T-cell (primary cell): ENCODE measurements at places on chromosomes 6 and 20. TPM values are rescaled to one million over a fixed set of nuclear protein-coding genes. Genes with fewer than 3 reads are reported as not detected.

The SEL1L2 gene
- total RNA-seq, result not detected

DNA sequence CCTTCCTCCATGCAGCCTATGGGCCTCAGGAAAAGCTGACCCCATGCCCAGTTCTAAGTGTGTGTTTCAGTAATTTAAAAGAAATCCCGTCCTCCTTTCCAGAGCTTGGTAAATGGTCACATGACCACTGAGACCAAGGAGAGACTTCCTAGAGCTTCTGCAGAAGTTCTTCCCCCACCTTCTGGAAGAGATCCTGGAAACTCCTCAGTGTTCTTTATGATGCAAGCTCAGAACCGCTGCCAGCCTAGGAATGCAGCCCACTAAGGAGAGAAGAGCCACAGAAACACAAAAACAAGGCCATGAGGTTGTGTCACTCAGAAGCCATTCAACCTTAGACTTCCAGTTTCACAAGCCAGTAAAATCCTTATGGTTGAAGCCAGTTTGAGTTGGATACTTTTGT, 348.4 kb downstream of the TPBG start:
- H3K4me1 ChIP-seq, result no peaks in the 10 kb centered on the region
- H3K27ac ChIP-seq, result no peak overlapping the region
- H3K27me3 ChIP-seq, result no peaks in the 10 kb centered on the region

DNA sequence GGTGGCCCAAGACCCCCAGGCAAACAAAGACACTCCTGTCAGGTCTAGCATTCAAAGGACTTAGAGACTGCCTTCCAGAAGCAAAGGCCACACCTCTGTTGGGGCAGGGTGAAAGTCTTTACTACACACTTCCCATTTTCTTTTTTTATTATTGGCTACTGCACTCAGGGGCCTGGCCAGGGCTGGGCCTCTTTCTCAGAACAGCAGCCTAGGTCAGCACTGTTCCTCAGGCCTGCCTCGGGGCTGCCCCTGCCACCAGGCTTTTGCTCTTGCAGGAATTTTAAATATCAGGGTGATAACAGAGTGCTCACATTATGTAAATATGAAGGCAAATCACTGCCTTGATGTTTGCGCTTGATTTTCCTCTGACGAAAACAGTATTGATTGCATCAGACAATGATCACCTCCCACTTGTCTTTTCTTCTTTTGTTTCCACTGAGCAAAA, 18.5 kb downstream of the GSTA4 start:
- H3K4me1 ChIP-seq, result no peaks in the 10 kb centered on the region
- H3K36me3 ChIP-seq, result no peaks in the 10 kb centered on the region
- no peak for DNase-seq
- no peak overlapping the region for H3K4me3 ChIP-seq

DNA sequence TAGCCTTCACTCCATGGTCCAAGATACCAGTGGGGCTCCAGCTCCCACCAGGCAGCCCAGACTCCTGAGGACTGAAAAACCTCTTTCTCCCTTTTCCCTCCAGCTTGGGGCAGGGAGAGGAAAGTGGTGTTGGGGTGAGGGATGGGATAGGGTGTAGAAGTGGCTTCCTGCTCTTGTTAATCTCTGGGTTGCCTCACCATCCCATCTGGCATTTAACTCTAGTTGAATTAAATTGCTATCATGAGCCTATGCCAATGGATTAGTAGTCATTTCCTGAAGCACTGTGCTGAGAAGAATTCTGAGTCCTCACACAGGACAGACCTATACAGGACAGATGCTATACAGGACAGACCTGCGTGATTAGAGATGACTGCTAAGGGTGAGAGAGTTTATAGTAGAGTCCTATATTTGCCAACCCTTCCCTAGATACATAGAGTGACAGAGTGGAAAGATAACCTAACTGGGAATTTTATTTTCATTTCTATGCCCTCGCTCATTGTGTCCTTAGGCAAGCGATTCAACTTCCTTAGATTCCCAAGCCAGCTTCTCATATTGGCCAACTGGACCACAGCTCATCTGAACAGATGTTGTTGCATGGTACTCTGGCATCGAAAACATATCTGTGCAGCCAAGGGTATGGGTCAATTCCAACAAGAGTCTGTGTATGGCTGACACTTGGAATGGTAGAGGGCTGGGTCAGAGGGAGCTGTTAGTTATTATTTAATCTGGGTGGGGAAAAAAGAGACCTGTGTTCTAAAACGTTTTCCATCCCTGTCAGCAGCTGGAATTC, 42.8 kb downstream of the MCHR2 start:
- no peak overlapping the region for H3K4me3 ChIP-seq
- H3K36me3 ChIP-seq, result no peaks in the 10 kb centered on the region
- no peaks in the 10 kb centered on the region for H3K4me1 ChIP-seq
- no peak for DNase-seq

DNA sequence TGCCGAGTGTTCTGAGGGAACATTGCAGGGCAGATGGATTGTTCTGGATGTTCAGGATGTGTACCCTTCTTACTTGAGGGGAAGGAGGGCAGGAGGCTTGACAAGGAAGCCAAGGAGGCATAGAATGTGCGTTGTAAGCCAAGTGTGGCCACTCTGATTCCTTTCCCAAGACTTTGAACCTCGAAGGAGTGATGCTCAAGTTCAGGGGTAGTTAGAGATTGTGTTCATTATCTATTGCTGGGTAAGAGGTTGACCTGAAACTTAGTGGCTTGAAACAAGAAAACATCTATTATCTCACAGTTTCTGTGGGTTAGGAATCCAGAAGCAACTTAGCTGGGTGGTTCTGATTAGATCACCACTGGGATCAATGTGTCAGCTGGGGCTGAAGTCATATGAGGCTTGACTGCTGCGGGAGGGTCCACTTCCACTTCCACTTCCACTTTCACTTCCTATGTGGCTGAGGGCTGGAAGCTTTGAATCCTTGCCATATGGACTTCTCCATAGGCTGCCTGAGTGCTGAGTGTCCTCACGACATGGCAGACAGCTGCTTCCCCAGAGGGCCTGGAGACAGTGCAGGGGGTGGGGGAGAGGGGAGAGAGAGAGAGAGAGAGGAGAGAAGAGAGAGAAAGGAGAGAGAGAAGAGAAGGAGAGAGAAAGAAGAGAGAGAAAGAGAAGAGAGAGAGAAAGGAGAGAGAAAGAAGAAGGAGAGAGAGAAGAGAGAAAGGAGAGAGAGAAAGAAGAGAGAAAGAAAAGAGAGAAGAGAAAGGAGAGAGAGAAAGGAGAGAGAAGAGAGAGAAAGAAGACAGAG, 6.9 kb upstream of the CD40 start:
- no peak for DNase-seq
- no peaks in the 10 kb centered on the region for H3K36me3 ChIP-seq
- peaks cover 7% of the 10 kb centered on the region for H3K27me3 ChIP-seq
- H3K27ac ChIP-seq, result no peak overlapping the region
- no peaks in the 10 kb centered on the region for H3K4me1 ChIP-seq
- H3K4me3 ChIP-seq, result no peak overlapping the region

The ADGRB3 gene
- not detected for total RNA-seq

The ACTL10 gene
- total RNA-seq, result 7.3 TPM

DNA sequence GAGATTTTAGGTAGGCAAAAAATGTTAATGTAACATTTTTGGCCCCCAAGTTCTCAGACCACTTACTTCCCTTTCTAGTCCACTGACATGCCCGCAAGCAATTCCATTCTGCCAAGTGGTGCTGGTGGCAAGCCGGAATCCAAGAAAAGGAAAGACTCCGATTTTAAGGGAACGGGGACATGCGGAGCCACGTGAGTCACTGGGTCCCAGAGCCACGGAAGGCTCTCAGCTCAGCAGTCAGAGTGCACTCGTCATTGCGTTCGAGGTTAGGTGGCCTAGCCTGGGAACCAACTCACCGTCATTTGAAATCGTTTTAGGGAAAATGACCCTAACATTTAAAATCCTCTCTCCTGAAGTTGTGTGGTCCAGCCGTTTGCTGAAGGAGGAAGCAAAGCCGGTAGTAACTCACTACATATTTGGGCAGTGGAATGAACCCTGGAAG, 711 bp upstream of the SIRT5 start:
- H3K4me3 ChIP-seq, result peak overlapping the region; percentile 23
- peaks cover 18% of the 10 kb centered on the region for H3K4me1 ChIP-seq
- DNase-seq, result no peak
- H3K27ac ChIP-seq, result peak overlapping the region; percentile 51
- no peaks in the 10 kb centered on the region for H3K27me3 ChIP-seq
- H3K36me3 ChIP-seq, result no peaks in the 10 kb centered on the region

- H3K36me3 ChIP-seq, result no peaks in the 10 kb centered on the region
- H3K4me3 ChIP-seq, result no peak overlapping the region
- H3K27me3 ChIP-seq, result peaks cover 12% of the 10 kb centered on the region
- no peaks in the 10 kb centered on the region for H3K4me1 ChIP-seq
Observed at GRCh38 chr6:7819431-7820015, 91.1 kb downstream of the TXNDC5 start.

GRCh38 chr20:40535816-40536215, 153.2 kb downstream of the MAFB start:
- no peak overlapping the region for H3K4me3 ChIP-seq
- no peak overlapping the region for H3K27ac ChIP-seq
- no peak for DNase-seq
- no peaks in the 10 kb centered on the region for H3K27me3 ChIP-seq
- H3K4me1 ChIP-seq, result no peaks in the 10 kb centered on the region
- no peaks in the 10 kb centered on the region for H3K36me3 ChIP-seq

DNA sequence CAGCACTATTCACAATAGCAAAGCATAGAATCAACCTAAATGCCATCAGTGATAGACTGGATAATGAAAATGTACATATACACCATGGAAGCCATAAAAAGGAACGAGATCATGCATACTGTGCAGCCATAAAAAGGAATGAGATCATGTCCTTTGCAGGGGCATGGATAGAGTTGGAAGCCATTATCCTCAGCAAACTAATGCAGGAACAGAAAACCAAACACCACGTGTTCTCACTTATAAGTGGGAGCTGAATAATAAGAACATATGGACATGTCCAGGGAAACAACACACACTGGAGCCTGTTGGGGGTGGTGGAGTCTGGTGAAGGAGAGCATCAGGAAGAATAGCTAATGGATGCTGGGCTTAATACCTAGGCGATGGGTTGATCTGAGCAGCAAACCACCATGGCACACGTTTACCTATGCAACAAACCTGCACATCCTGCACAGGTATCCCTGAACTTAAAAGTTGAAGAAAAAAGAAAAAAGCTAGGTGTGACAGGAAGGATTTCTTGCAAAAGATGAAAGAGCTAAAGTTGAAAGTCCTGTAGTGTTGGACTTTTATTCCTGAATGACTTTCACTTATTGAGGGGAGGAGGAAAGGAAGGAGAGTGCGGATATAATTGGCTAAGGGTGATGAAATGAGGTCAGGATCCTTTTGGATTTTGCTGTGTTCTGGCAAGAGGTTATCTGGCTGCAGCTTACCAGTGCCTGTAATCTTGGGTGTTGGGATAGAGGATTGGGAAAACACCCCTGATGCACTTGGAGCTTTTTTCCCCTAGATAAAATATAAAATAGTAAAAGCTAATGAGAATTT, 8.5 kb downstream of the TRMT11 start:
- peaks cover 10% of the 10 kb centered on the region for H3K36me3 ChIP-seq
- no peak overlapping the region for H3K27ac ChIP-seq
- DNase-seq, result no peak

- no peaks in the 10 kb centered on the region for H3K27me3 ChIP-seq
- no peaks in the 10 kb centered on the region for H3K4me1 ChIP-seq
- H3K27ac ChIP-seq, result no peak overlapping the region
- H3K4me3 ChIP-seq, result no peak overlapping the region
- no peak for DNase-seq
Observed at GRCh38 chr6:5072440-5072839, 12.7 kb upstream of the PPP1R3G start.

GRCh38 chr6:1091900-1092299, 220.0 kb upstream of the FOXQ1 start:
- no peak for DNase-seq
- peaks cover 10% of the 10 kb centered on the region for H3K27me3 ChIP-seq

The TTBK1 gene
- total RNA-seq, result 0.07 TPM

The TFAP2B gene
- not detected for total RNA-seq

DNA sequence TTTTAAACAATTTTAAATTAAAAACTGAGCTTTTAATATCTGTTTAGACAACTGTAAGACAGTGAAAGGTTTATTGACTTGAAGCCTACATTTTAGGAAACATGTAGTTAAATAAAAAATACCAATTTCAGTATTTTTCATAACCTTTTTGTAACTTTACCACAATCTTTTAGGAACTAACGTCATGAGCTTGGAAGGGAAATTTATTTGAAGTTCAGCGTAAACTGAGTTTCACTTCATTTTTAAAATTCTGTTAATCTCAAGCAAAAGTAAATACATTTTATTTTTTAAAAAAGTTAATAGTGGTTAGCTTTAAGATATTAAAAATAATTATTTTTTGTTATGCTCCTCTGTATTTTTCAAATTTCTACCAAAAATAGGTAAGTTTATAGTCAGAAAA, 5.5 kb downstream of the CST7 start:
- H3K27me3 ChIP-seq, result no peaks in the 10 kb centered on the region
- peak overlapping the region; percentile 95 for H3K27ac ChIP-seq
- H3K4me3 ChIP-seq, result no peak overlapping the region
- peaks cover 61% of the 10 kb centered on the region for H3K36me3 ChIP-seq
- DNase-seq, result no peak

GRCh38 chr6:144408161-144408560, 123.0 kb downstream of the UTRN start:
- H3K27me3 ChIP-seq, result no peaks in the 10 kb centered on the region
- peaks cover 6% of the 10 kb centered on the region for H3K4me1 ChIP-seq
- H3K36me3 ChIP-seq, result peaks cover 4% of the 10 kb centered on the region
- DNase-seq, result no peak

GRCh38 chr6:135902756-135903331, 51.3 kb downstream of the PDE7B start:
- H3K27ac ChIP-seq, result no peak overlapping the region
- DNase-seq, result no peak
- no peaks in the 10 kb centered on the region for H3K4me1 ChIP-seq
- no peaks in the 10 kb centered on the region for H3K27me3 ChIP-seq
- H3K4me3 ChIP-seq, result no peak overlapping the region

GRCh38 chr20:24779131-24779530, 169.9 kb upstream of the CST7 start:
- H3K4me3 ChIP-seq, result no peak overlapping the region
- no peaks in the 10 kb centered on the region for H3K36me3 ChIP-seq
- H3K27me3 ChIP-seq, result no peaks in the 10 kb centered on the region
- no peaks in the 10 kb centered on the region for H3K4me1 ChIP-seq

The KPNA5 gene
- total RNA-seq, result 45.6 TPM

- H3K4me3 ChIP-seq, result no peak overlapping the region
- no peaks in the 10 kb centered on the region for H3K27me3 ChIP-seq
- no peak overlapping the region for H3K27ac ChIP-seq
- no peaks in the 10 kb centered on the region for H3K4me1 ChIP-seq
- DNase-seq, result no peak
Observed at GRCh38 chr6:147904416-147904815, 395.9 kb downstream of the SAMD5 start.

DNA sequence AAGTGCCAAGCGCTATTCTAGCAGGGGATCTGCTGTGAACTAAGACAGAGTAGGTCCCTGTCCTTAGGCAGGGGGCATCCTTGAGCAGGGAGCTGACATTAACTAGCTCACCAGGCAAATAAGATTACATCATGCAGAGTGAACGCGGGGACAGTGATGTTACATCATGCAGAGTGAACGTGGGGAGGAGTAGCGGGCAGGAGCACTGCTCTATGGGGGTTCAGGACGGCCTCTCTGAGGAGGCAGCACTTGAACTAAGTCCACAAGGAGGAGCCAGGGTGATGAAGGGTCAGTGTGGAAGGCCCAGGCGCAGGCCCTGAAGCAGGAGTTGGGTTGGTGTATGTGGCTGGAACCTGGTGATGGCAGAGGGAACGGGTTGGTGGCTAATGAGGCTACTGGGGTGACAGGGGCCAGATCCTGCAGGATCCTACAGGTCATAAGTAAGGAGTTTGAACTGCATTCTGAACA, 38.7 kb downstream of the KAT14 start:
- no peaks in the 10 kb centered on the region for H3K27me3 ChIP-seq
- no peak for DNase-seq

- no peak for DNase-seq
- H3K4me1 ChIP-seq, result peaks cover 41% of the 10 kb centered on the region
- peak overlapping the region; percentile 40 for H3K27ac ChIP-seq
- H3K36me3 ChIP-seq, result peaks cover 23% of the 10 kb centered on the region
- no peaks in the 10 kb centered on the region for H3K27me3 ChIP-seq
- H3K4me3 ChIP-seq, result peak overlapping the region; percentile 82
Observed at GRCh38 chr20:45892049-45892825, 1.1 kb downstream of the CTSA start.
